Femur (tissue), 1 donor: ENCODE measurements at places on chromosomes 1 and 21.

GRCh38 chr1:116697548-116698243 is 30.2 kb upstream of the IGSF3 start:
- no peak for DNase-seq

DNA sequence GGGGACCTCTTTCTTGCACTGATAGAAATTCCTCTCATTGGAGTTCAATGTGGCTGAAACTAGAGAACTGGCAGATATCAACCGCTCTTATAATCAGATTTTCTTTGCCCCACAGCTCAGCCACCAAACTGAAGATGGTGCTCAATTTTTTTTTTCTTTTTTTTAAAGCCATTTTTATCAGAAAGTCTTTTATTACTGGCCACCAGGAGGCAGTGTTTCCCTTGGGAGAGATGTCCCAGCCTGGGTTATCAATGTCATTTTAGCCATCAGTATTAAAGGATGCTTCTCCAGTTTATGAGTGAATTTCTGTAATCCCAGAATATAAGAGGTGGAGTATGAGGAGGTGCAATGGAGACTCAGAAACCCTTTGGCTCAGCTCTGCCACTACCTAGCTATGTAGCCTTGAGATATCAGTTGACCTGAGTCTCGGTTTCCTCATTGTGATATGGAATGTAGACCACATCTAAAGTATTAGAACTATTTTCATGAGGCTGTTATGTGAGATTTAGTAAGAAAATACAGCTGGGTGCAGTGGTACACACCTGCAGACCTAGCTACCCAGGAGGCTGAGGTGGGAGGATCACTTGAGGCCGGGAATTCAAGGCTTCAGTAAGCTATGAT is 27.6 kb downstream of the CD244 start:
- DNase-seq: no peak

- DNase-seq: peak; percentile 40
Measured at GRCh38 chr1:227729144-227729880, 5.8 kb downstream of the JMJD4 start.

GRCh38 chr1:245301921-245302320 is 147.1 kb downstream of the KIF26B start:
- no peak for DNase-seq

- DNase-seq: no peak
Measured at GRCh38 chr1:58732087-58732775, 32.4 kb upstream of the MYSM1 start.

DNA sequence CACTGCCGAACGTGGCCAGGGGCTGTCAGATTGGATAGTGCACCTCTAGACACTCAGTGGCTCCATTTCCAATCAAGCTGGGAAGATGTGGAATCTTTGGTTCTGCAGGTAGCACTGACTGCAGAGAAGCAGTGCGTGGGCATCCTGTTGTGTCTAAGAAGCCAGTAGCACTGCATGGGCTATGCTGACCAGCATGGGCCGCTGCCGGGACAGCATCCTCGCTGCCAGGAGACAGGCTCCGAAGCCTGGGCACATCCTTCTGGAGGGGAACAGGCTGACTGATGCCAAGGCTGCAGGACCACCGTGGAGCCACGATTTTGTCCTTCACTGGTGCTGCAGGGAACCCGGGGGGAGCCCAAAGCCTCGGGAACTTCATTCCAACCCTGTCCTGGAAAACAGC is 649.4 kb downstream of the NPHP4 start:
- DNase-seq: no peak

DNA sequence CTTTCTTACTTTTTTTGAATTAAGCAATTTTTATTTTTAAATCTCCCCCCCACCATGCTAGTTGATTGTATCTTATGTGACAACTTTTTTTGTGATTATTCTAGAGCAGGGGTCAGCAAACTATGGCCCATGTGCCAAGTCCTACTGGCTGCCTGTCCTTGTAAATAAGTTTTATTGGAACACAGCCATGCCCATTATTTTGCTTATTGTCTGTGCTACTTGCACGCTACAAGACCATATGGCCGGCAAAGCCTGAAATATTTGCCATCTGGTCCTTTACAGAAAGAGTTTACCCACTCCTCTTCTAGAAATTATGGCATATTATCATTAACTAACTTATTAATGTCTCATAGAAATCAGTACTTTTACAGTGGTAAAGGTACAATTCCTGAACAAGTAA is 51.7 kb downstream of the AK5 start:
- no peak for DNase-seq

GRCh38 chr1:9905010-9905409 is 5.1 kb downstream of the CTNNBIP1 start:
- no peak for DNase-seq

GRCh38 chr21:41346758-41347157 is 15.1 kb upstream of the MX2 start:
- no peak for DNase-seq

DNA sequence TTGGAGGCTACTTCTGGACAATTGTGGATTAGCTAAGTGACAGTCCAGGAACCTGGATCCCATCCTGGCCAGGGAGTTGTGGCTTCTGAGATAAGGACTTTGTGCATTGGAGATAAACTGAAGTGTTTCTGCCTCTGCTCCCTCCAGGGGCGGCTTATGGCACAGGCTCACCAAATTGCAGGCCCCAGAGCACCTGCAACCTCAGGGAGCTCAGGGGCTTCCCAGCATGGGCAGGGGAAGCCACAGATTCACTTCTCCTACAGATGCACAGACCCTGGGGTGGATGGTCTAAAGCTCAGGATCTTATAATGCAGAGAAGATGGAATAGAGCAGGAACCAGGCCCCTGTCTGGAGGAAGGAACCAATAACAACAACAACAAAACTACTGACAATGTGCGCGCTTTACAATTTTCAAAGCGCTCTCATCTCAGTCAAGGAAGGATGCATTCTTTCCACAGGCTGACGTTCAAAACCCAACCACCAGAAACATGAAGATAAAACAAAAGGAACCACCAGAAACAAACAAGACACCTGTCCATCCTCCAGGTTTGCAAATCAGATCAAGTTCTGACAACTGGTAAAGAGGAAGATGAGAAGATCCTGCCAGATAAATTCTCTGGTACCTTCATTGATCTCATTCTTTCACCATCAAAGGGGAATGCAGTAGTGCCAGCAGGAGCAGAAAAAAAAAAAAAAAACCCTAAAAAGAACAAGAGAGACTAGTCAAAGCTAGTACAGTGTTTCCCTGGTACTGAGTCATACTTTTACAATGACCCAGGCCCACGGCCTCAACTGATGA is 121.0 kb upstream of the IRF2BP2 start:
- DNase-seq: no peak

DNA sequence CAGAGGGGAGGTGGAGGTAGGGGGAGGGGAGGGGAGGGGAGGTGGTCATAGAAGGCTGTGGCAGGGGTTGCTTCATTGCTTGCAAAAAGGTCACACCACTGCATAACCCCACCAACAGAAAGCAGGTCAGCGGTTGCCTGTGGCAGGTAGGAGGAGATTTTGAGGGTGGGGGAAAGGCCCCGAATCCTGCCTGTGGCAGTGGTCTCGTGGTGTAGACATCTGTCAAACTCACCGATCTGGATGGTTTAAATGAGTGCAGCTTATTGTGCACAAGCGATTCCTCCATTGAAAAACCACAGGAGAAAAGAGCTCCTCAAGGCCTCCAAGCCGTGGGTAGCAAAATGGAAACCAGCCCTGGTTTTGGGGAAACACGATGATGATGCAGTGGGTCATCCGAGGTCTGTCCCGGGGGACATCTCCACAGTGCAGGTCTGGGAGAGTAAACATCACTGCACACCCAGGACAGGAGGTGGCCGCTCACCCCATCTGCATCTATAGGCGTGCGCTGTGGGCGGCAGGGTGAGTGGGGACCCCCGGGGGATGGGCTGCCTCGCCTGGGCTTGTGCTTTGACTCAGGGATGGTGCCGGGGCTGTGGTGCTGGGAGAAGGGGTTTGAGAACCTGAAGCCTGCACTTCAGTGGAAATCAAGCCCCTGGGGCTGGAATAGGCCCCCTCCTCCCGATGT is 112.3 kb downstream of the CRYAA start:
- no peak for DNase-seq

DNA sequence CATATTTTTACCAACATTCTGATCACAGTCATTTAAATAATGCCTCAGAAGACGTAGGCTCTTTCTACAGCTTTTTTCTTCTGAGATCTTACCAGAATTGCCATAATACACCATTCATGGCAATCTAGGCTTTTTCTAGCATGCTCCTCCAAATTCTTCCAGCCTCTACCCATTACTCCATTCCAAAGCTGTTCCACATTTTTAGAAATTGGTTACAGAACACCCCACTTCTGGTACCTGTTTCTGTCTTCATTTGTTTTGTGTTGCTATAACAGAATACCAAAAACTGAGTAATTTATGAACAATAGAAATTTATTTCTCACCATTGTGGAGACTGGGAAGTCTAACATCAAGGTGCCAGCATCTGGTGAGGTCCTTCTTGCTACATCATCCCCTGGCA is 385.4 kb downstream of the BRINP2 start:
- no peak for DNase-seq

GRCh38 chr1:207328004-207328403 is 6.5 kb downstream of the CD55 start:
- DNase-seq: no peak

DNA sequence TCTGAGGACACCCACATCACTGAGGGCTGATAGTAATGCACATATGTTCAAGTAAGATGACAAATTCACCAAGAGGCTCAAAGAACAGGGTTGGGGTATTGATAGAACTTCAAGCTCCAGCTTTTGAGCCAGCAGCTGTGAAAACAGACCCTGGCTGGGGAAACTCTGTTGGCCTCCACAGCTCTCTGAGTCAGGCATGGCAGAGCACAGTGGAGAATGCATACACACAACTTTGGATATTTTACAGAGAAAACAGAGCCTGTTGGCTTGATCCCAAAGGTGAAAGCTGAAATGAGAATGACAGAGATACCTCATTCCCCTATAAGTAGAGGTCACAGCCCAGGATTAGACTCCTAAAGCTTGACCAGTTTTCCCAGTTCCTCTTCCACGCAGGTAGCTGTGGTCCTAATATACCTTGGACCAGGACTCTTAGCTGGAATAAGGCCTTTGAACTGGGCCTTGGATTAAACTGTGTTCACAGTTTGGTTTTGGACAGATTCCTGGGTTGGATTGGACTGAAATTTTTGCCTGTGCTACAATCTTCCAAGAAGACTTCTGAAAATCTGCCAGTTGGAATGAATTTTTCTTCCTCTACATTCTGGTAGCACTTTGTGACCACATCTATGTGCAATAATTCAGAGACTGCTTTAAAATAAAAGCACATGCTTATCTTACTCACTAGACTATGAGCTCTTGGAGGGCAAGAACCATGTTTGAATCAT is 101.6 kb upstream of the HMGB4 start:
- peak; percentile 74 for DNase-seq

DNA sequence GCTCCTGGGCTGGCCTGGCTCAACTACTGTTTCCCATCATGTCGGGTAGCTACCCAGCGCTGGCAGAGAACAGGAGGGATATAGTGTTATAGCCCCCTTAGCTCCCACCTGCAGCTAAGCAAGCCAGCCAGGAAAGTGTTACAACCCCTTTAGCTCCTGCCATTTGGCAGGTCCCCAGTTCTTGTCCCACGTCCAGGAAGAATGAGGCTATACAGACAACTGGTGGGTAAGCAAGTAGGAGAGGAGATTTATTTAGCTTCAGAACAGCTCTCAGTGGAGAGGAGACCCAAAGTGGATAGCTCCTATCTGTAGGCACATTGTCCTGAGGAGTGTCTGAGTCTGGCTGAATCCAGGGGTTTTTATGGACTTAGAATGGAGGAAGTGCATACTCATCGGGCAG is 741.1 kb upstream of the B3GALT2 start:
- DNase-seq: no peak

- DNase-seq: peak; percentile 75
Measured at GRCh38 chr1:7752512-7753417, 18.3 kb upstream of the VAMP3 start.

- peak; percentile 88 for DNase-seq
Measured at GRCh38 chr1:24201941-24202440, 14.9 kb upstream of the IFNLR1 start.

DNA sequence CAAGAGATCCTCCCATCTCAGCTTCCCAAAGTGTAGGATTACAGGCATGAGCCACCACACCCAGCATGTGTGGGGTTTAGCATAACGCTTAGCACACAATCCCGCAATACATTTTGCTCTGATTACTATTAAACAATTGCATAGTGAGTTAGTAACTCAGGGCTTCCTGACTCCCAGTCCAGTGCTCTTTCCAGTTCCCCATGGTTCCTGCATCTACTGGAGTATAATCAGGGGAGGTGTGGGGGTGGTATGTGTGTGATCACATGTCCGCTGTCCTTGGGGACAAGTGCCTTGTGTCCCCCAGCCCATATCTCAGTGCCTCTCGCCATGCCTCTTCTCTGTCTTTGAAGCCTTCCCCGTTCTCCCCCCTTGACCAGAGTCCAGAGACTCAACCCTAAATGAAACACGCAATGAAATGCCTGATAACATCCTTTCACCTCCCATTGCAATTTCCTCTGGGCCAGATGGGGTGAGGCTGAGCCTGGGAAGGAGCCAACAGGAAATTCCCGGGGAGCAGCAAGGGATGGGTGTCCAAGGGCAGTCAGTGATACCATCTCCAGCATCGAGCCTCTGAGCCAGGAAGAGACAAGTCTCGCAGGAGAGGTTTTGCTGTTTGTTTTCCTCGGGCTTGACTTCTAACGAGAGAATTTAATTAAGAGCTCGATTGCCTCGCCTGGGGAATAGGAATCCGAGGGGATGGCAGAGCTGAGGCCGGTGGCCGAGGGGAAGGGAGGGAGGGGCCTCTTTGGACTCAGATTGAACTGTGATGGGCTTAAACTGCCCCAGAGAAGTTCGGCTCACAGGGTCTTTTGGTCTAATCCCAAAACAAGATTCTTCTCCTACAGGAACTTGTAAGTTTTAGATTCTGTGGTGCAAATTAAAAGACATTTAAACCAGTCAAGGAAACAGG is 7.7 kb upstream of the HTR1D start:
- peak; percentile 24 for DNase-seq

- DNase-seq: no peak
Measured at GRCh38 chr1:86435327-86435726, 11.4 kb downstream of the CLCA2 start.

GRCh38 chr1:16366722-16367257 is at the start of gene SZRD1:
Gene SZRD1 (plus strand): TSS chr1:16367242. CDS start chr1:16367258, 16 bp downstream.
- DNase-seq: peak; percentile 99

GRCh38 chr1:51735746-51736254 is 118.9 kb downstream of the OSBPL9 start:
- no peak for DNase-seq

DNA sequence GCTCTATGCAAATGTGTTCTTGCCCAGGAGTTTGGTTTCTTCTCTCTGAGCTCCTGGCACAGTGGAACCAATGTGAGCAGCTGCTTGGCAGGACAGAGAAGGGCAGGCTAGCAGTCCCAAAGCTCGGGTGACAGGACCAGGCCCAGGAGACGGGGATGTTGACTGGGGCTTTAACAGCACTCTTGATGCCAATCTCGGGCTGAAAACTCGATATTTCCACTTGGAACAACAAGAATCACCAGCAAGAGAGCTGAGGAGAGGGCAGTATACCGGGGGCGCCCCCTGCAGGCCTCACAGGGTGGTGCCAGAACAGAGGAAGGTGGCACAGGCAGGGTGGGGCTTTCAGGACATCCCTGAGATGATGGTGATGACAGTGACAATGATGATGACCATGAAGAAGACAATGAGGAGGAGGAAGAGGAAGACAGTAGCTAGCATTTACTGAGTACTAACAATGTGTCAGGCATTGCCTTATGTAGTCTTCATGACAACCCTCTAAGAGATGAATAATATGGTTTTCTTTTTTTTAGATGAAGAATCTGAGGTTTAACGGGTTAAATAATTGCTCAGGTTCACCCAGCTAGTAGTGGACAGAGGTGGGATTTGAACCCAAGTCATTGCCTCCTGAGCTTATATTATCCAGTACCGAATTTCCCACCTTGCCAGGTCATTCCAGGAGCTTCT is 2.7 kb upstream of the KCNJ9 start:
- peak; percentile 46 for DNase-seq

GRCh38 chr21:37371041-37371397 is 4.4 kb downstream of the DYRK1A start:
- no peak for DNase-seq
